Activated T-helper 17 cell treated with anti-CD3 and anti-CD28 coated beads, Interleukin-2, amount 50 U/mL, for 72 hours (primary cell): ENCODE measurements at places on chromosomes 5 and 9. TPM values are rescaled to one million over a fixed set of nuclear protein-coding genes. Genes with fewer than 3 reads are reported as not detected.

Gene ABCA2
- 43.0 TPM for total RNA-seq

Gene IER5L
- 0.67 TPM for total RNA-seq

Gene SPEF2
- total RNA-seq = 9.3 TPM

Gene ANKRD34B
- not detected for total RNA-seq

Gene DNM1
- 0.84 TPM for total RNA-seq

- ATAC-seq = no peak
Observed at GRCh38 chr9:117392992-117393391, 21.9 kb downstream of the ASTN2 start.

GRCh38 chr5:45335978-45336377 lies 360.2 kb downstream of the HCN1 start:
- no peak for ATAC-seq

DNA sequence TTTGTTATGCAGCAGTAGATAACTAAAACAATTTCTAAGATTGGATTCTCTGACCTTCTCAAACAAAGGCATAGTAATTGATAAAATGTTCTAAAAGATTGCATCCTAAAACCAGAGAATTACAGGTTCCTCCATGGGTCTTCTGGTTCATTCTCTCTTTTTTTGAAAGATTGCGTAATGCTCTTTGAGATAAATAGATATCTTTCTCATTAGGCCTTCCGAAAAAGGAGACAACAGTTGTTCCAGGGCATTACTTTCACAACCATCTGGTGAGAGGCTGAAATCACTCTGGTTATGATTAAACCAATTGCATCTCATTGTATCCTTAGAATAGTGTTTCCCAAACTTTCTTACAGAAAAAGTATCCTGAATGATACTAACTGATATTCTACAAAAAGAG lies 174.7 kb upstream of the NREP start:
- no peak for ATAC-seq

- no peak for ATAC-seq
Observed at GRCh38 chr5:173669483-173669882, 53.0 kb upstream of the BOD1 start.

- no peak for ATAC-seq
Observed at GRCh38 chr5:133406977-133407632, 205.2 kb downstream of the FSTL4 start.

- ATAC-seq = no peak
Observed at GRCh38 chr5:171464829-171465228, 45.4 kb downstream of the FGF18 start.

GRCh38 chr5:131239686-131240085 lies 24.2 kb upstream of the CDC42SE2 start:
- no peak for ATAC-seq

- no peak for ATAC-seq
Observed at GRCh38 chr5:1751864-1752822, 47.5 kb downstream of the MRPL36 start.

GRCh38 chr9:14318934-14319580 lies 5.1 kb upstream of the NFIB start:
- no peak for ATAC-seq
